Endothelial cell of umbilical vein (primary cell): ENCODE measurements at places on chromosomes 7 and 10. TPM values are rescaled to one million over a fixed set of nuclear protein-coding genes. Genes with fewer than 3 reads are reported as not detected.

IRF5 gene
- total RNA-seq = 0.31 and 1.5 TPM in 2 replicates

C10orf90 gene
- total RNA-seq = not detected in 2 replicates

KLLN gene
- total RNA-seq = 0.21 and 0.31 TPM in 2 replicates

GPR158 gene
- not detected in 2 replicates for total RNA-seq

SSC4D gene
- total RNA-seq = 0.39 and 0.46 TPM in 2 replicates

FAM25G gene
- not detected in 2 replicates for total RNA-seq

FAM131B gene
- total RNA-seq = 1.4 and 1.6 TPM in 2 replicates
